Smooth muscle cell of the pulmonary artery (primary cell): ENCODE measurements at places on chromosomes 1 and 21. TPM values are rescaled to one million over a fixed set of nuclear protein-coding genes. Genes with fewer than 3 reads are reported as not detected.

The VSIG8 gene
- 0.07 TPM in 1 of 2 replicates, not detected in the other for total RNA-seq

The OR2T29 gene
- not detected in 2 replicates for total RNA-seq

The ACOT11 gene
- 3.6 and 3.8 TPM in 2 replicates for total RNA-seq

The FGGY gene
- 15.1 and 19.9 TPM in 2 replicates for total RNA-seq

The UMODL1 gene
- 0.03 TPM in 1 of 2 replicates, not detected in the other for total RNA-seq

The HSPA13 gene
- 70.1 and 71.0 TPM in 2 replicates for total RNA-seq

The MMEL1 gene
- 0.39 TPM in 1 of 2 replicates, not detected in the other for total RNA-seq

The GJA9 gene
- total RNA-seq = 0.07 TPM in 1 of 2 replicates, not detected in the other

The AXDND1 gene
- total RNA-seq = 0.07 TPM in 1 of 2 replicates, not detected in the other

The F5 gene
- total RNA-seq = under 0.01 TPM in 1 of 2 replicates, not detected in the other

The PPIAL4G gene
- total RNA-seq = not detected in 2 replicates
